ENCODE measurements at places on chromosomes 12 and 14. TPM values are rescaled to one million over a fixed set of nuclear protein-coding genes. Genes with fewer than 3 reads are reported as not detected.

ASIC1 gene
- total RNA-seq = 3.0 TPM

- no peak overlapping the region for H3K4me3 ChIP-seq
- no peaks in the 10 kb centered on the region for H3K36me3 ChIP-seq
- H3K27ac ChIP-seq = no peak overlapping the region
- peaks cover 8% of the 10 kb centered on the region for H3K4me1 ChIP-seq
- no peak for DNase-seq
- peaks cover 31% of the 10 kb centered on the region for H3K27me3 ChIP-seq
Measured at GRCh38 chr12:132258543-132258942, 70.8 kb downstream of the GALNT9 start.

DNA sequence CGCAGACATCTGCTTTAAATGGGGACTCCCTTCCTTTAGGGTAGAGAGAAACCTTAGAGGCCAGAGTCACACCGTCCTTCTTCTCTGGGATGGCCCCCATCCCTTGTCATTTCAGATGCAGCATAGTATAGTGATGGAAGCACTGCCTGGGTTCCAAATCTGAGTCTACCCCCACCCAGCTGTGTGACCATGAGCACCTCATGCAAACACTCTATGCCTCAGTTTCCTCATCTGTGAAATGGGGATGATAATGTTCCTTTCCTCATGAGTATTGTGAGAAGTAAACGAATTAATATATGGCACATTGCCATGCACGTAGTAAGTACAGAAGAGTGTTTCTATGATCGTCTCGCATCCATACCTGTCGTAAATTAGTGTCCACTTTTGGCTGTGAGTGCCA, 241.9 kb downstream of the SLC41A2 start:
- H3K27me3 ChIP-seq = no peaks in the 10 kb centered on the region
- H3K4me1 ChIP-seq = peaks cover 45% of the 10 kb centered on the region
- DNase-seq = no peak
- no peak overlapping the region for H3K4me3 ChIP-seq

RTL1 gene
- total RNA-seq = not detected

GRCh38 chr14:37257501-37258070, 59.8 kb downstream of the MIPOL1 start:
- no peaks in the 10 kb centered on the region for H3K27me3 ChIP-seq
- no peak overlapping the region for H3K27ac ChIP-seq
- no peak for DNase-seq
- H3K4me3 ChIP-seq = no peak overlapping the region

- no peak overlapping the region for H3K27ac ChIP-seq
- no peaks in the 10 kb centered on the region for H3K27me3 ChIP-seq
- H3K4me1 ChIP-seq = peaks cover 19% of the 10 kb centered on the region
- peaks cover 2% of the 10 kb centered on the region for H3K36me3 ChIP-seq
- DNase-seq = no peak
Measured at GRCh38 chr12:89674326-89674942, 34.2 kb downstream of the ATP2B1 start.

- H3K27me3 ChIP-seq = no peaks in the 10 kb centered on the region
- no peak for DNase-seq
- no peak overlapping the region for H3K27ac ChIP-seq
- peaks cover 19% of the 10 kb centered on the region for H3K4me1 ChIP-seq
- H3K36me3 ChIP-seq = peaks cover 41% of the 10 kb centered on the region
Measured at GRCh38 chr12:123264642-123265041, 7.0 kb downstream of the CDK2AP1 start.

SYT1 gene
- total RNA-seq = 1.7 TPM

DNA sequence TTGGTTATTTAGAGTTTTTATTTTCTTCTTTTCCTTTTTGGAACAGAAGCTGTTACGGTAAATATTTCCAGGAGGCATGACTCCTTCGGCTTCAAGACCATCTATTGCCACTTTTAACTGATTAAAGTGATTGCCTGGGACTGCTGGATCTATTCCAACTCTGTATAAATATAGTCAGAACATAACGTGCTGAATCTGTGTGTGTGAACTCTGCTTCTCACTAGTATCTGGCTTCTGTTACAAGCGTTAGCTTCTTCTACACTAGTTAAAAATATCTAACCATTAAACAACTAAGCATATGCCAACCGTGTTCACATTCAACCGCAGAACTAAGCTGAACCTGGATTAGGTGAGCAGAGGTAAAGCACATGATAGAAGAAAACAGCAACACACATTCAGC, 49.0 kb downstream of the TMTC1 start:
- peaks cover 50% of the 10 kb centered on the region for H3K4me1 ChIP-seq
- no peak overlapping the region for H3K4me3 ChIP-seq
- H3K36me3 ChIP-seq = peaks cover 10% of the 10 kb centered on the region
- H3K27me3 ChIP-seq = no peaks in the 10 kb centered on the region

DNA sequence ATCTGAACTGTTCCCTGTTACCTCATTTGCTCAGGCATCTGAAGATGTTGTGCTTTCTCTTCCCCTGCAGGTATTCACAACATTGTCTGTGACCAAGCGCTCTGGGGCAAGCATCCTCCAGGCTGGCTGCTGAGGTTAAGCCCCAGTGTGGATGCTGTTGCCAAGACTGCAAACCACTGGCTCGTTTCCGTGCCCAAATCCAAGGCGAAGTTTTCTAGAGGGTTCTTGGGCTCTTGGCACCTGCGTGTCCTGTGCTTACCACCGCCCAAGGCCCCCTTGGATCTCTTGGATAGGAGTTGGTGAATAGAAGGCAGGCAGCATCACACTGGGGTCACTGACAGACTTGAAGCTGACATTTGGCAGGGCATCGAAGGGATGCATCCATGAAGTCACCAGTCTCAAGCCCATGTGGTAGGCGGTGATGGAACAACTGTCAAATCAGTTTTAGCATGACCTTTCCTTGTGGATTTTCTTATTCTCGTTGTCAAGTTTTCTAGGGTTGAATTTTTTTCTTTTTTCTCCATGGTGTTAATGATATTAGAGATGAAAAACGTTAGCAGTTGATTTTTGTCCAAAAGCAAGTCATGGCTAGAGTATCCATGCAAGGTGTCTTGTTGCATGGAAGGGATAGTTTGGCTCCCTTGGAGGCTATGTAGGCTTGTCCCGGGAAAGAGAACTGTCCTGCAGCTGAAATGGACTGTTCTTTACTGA, 44.9 kb downstream of the EID3 start:
- peak; percentile 56 for DNase-seq
- H3K4me3 ChIP-seq = no peak overlapping the region
- no peaks in the 10 kb centered on the region for H3K27me3 ChIP-seq
- no peak overlapping the region for H3K27ac ChIP-seq
- H3K36me3 ChIP-seq = peaks cover 43% of the 10 kb centered on the region

- no peak for DNase-seq
- no peaks in the 10 kb centered on the region for H3K36me3 ChIP-seq
- no peaks in the 10 kb centered on the region for H3K4me1 ChIP-seq
Measured at GRCh38 chr14:83047059-83047830, 1513.6 kb upstream of the SEL1L start.

- peaks cover 15% of the 10 kb centered on the region for H3K4me1 ChIP-seq
- DNase-seq = no peak
- H3K36me3 ChIP-seq = peaks cover 20% of the 10 kb centered on the region
- no peak overlapping the region for H3K27ac ChIP-seq
- no peaks in the 10 kb centered on the region for H3K27me3 ChIP-seq
- H3K4me3 ChIP-seq = no peak overlapping the region
Measured at GRCh38 chr12:843609-844008, 91.2 kb downstream of the WNK1 start.

- peaks cover 12% of the 10 kb centered on the region for H3K27me3 ChIP-seq
- DNase-seq = no peak
- H3K4me3 ChIP-seq = no peak overlapping the region
- peaks cover under 1% of the 10 kb centered on the region for H3K4me1 ChIP-seq
Measured at GRCh38 chr12:82645414-82645813, 41.3 kb upstream of the TMTC2 start.

LTBR gene
- total RNA-seq = 17.0 TPM

CMA1 gene
- total RNA-seq = not detected

GLT8D2 gene
- total RNA-seq = 64.7 TPM

SMIM41 gene
- total RNA-seq = not detected

DNA sequence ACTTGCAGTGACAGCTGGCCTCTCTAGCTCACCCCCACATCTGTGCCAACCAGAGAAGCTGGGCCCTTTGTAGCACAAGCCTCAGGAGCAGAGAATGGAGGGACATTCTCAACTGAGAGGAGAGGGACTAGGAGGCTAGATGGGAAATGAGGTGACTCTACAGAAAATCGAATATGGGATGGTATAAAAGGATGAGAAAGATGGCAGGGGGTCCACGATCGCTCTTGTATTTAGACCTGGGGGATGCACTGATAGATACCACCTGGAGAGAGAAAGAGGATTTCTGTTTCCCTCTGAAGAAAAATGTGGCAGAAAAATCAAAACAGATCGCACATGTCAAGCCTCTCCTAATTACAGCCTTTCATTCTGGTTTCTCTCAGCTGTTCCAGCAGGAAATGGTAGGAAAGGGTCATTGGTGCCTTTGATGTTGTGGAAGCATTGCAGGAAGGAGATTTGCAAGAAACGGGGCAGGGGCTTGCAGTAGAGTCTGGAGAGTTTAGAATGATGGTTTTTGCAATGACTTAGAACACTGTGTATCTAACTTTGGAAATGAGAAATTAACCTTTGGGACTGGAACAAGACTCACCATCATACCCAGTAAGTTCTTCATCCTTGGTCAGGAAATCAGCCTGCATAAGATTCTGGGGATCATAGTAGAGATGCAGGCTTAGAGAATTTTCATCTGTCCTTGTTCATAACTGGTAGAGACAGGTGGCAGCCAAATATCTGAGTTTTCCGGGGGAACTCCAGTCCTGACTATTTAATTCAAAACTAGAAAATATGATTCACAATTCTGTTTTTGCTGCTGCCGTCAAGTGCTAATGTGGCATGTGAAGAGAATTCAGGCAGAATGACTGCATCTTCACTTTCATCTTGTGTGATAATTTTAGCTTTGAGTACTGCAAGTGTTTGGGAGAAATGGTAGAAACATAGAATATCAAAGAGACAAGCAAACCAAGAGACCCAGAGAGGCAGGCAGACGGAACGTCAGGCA, 98.8 kb downstream of the DAD1 start:
- no peaks in the 10 kb centered on the region for H3K36me3 ChIP-seq
- DNase-seq = no peak
- no peak overlapping the region for H3K27ac ChIP-seq
- peaks cover 25% of the 10 kb centered on the region for H3K27me3 ChIP-seq
- no peak overlapping the region for H3K4me3 ChIP-seq

DNA sequence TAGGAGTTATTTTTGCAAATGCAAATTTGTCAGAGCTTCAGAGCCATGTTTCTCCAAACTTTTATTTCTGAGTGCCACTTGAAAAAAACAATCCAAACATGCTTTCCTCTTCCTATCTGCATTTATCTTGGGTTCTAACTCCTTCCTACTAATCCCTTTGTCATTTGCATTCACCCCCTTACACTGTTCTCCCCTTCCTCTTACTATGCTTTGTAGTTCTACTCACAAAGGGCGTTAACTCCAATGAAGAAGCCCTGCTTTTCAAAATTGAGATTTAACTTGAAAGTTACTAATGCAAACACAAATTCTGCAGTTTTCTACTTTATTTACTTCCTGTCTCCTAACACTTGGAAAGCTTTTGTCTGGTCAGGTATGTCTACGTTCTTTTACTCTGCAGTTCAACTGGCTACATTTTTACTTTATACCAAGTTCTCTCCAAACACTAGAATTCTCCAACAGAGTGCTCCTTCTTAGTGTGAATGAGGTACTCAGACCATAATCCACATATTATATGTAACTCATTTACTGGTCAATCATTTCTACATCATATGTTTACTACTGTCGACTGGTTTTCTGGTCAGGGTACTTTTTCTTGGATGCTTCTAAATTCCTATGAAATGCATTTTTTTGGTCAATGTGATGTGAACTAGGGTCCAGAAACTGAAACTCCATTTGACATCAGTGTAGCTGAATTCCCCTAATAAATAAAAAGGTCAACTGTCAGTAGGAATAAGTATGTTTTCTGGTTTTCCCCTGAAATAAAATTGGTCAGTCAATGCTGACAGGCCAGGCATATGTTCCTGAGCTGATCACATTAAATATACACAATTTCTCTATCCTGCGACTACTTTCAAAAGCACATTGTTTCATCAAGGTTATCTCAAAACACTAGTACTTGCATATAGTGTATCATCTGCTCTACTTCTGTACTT, 51.2 kb upstream of the OR5AU1 start:
- peaks cover 4% of the 10 kb centered on the region for H3K4me1 ChIP-seq
- no peak overlapping the region for H3K27ac ChIP-seq
- no peaks in the 10 kb centered on the region for H3K27me3 ChIP-seq
- no peak for DNase-seq
- peaks cover 87% of the 10 kb centered on the region for H3K36me3 ChIP-seq

GRCh38 chr14:72471346-72471745, 422.6 kb downstream of the DPF3 start:
- H3K4me1 ChIP-seq = peaks cover 5% of the 10 kb centered on the region
- H3K27me3 ChIP-seq = peaks cover 34% of the 10 kb centered on the region
- H3K36me3 ChIP-seq = no peaks in the 10 kb centered on the region
- no peak overlapping the region for H3K4me3 ChIP-seq
- H3K27ac ChIP-seq = no peak overlapping the region

DNA sequence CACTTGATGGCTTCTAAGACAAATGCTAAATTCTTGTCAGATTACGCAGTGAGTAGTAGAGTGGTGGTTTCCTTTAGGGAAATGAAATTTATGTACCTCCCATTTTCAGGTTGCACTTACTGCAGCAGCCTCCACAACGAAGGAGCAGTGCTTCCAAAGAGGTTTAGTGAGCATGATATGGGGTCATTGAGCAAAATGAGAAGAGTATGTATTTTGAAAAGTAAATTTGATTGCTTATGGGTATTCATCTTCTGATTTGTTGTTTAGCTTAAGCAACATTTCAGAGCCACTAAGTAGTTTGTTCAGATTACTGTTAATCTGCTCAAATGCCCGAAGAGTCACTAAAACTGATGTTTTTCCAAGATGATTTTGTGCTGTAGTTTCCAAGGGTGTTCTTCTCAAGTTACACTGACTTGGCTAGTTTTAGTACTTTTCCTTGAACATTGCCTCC, 493.6 kb downstream of the PCNX1 start:
- DNase-seq = no peak
- peak overlapping the region; percentile 75 for H3K27ac ChIP-seq

DNA sequence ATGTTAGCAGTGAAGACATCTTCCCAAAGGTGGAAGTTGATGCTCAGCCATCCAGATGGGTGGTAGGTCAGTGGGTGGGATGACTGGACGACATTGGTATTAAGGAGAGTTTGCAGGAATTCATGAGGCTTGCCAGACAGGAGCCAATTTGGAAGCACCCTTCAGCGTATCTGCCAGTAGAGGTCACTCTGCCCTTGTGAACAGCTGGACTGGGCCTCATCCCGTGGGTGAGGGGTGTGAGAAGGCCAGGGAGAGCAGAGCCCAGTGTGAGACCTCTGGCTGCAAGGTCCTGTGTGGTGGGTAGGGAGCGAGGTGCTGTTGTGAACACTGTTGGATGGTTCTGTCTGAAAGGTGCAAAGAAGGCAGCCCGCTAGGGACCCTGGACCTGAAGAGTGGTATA, 37.7 kb downstream of the SLC5A8 start:
- no peaks in the 10 kb centered on the region for H3K4me1 ChIP-seq
- no peaks in the 10 kb centered on the region for H3K27me3 ChIP-seq
- DNase-seq = no peak

- no peak overlapping the region for H3K4me3 ChIP-seq
- no peak overlapping the region for H3K27ac ChIP-seq
- H3K4me1 ChIP-seq = peaks cover 7% of the 10 kb centered on the region
- H3K36me3 ChIP-seq = no peaks in the 10 kb centered on the region
Measured at GRCh38 chr12:121620333-121620891, 5.9 kb upstream of the ORAI1 start.

GRCh38 chr12:105930557-105931503, 207.9 kb downstream of the NUAK1 start:
- H3K36me3 ChIP-seq = no peaks in the 10 kb centered on the region
- no peak for DNase-seq
- no peaks in the 10 kb centered on the region for H3K27me3 ChIP-seq
- peaks cover 16% of the 10 kb centered on the region for H3K4me1 ChIP-seq
- no peak overlapping the region for H3K27ac ChIP-seq

- no peaks in the 10 kb centered on the region for H3K36me3 ChIP-seq
- no peak overlapping the region for H3K27ac ChIP-seq
- no peak overlapping the region for H3K4me3 ChIP-seq
- no peak for DNase-seq
Measured at GRCh38 chr12:112916270-112916669, 9.5 kb downstream of the OAS1 start.
